ENCODE measurements at places on chromosomes 11 and 22.
A peak's percentile ranks its signal among the peaks of the same experiment; 100 is the strongest.

GRCh38 chr11:124198897-124199296 lies 15.8 kb downstream of the OR10D3 start:
- no peak for DNase-seq

DNA sequence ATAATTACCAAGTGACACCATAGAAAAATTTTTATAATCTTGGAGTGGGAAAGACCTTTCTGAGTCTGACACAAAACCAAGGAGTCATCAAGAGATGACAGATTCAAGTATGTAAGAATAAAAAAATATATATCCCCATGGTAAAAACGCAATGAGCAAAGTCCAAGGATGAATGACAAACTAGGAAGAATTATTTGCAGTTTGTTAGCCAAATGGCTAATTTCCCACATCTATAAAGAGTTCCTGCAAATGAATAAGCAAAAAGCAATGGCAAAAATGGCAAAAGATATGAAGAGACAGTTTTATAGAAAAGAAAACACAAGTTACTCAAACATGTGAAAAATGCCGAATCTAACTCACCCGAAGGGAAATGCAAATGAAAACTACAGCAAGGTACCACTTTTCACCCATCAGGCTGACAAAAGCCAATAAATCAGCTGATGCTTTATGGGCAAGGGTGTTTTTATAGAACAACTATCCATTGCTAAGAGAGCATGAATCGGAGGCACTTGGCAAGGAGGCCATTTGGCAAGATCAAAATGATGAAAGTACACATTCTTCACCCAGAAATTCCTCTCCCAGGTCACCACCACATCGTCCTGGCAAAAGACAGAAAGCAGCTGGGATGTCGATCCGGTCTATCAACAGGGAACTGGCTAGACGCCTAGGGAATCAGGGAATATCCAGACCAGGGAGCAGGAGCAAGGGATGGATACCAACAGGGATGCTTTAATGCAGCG lies 21.1 kb upstream of the KLHL35 start:
- DNase-seq: no peak

DNA sequence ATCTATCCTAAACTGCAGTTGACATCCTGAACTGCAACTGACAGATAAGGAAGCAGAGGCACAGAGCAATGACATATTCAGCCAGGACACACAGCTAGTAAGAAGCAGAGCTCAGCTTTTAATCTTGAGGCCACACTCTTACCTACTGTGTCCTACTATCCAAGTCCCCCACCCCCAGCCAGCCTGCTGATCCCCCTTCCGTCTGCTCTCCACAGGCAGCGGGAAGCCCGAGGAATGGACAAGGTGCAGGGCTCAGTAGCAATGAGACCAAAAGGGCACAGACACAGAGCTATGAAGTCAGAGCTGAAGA lies 4.3 kb downstream of the POLR3H start:
- DNase-seq: no peak

- DNase-seq: no peak
Measured at GRCh38 chr22:35914665-35915476, 113.8 kb downstream of the RBFOX2 start.

DNA sequence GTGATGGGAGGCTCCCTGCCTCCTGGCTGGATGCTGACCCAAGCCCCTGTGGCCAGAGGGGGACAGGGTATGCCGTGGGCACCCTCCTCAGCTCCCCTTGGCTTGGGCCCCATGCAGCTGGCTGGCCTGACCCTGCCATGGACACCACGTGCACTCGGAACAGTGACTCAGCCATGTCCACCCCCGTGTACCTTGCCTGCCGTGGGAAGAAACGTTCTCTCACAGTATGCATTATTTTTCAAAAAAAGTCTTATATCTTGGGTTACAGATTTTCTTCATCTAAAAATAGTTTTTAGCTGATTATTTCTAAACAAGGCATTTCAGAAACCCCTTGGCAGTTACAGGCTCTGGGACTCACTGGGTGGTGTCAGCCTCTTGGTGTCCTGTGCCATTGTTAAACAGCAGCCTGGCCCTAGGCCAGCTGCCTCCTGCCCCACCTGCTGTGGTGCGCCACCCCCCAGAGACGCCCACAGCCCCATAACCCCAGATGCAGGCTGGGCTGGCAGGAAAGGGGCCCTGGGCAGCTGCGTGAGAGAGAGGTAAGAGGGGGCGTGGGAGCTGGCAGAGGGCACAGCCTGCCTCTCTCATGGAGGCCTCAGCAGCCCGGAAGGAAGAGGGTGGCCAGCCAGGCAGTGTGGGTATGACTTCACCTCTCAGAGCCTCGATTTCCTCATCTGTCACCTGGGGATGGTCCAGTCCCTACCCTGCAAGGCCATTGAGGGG lies 99.8 kb downstream of the MORC2 start:
- no peak for DNase-seq

DNA sequence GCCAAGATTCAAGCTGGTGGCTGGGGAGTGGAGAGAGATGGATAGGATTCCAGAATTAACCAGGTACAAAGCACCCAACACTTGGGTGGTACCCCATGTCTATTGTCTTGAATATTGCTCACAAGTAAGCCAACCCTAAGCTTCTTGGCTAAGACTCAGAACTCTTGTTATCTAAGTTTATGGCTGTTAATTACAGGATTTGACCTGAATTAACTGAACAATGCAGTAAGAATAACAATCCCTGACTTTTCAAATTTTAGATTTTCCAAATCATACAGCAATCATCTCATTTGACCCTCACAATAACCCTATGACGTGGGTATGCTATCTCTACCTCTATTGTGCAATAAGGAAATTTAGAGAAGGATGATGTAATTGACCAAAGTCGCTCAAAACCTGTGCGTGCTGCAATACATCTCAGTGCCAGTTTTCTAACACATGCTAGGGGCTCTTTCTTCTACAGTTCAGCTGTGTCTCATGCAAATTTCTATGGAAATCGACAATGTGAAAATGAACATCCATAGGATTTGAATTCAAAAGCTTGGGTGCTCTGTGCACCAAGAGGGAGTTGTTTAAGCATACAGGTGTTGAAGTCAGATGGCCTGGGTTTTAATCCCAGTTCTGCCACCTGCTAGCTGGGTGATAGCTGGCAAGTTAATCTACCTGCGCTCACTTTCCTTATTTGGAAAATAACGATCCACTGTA lies 40.1 kb upstream of the APLNR start:
- no peak for DNase-seq

DNA sequence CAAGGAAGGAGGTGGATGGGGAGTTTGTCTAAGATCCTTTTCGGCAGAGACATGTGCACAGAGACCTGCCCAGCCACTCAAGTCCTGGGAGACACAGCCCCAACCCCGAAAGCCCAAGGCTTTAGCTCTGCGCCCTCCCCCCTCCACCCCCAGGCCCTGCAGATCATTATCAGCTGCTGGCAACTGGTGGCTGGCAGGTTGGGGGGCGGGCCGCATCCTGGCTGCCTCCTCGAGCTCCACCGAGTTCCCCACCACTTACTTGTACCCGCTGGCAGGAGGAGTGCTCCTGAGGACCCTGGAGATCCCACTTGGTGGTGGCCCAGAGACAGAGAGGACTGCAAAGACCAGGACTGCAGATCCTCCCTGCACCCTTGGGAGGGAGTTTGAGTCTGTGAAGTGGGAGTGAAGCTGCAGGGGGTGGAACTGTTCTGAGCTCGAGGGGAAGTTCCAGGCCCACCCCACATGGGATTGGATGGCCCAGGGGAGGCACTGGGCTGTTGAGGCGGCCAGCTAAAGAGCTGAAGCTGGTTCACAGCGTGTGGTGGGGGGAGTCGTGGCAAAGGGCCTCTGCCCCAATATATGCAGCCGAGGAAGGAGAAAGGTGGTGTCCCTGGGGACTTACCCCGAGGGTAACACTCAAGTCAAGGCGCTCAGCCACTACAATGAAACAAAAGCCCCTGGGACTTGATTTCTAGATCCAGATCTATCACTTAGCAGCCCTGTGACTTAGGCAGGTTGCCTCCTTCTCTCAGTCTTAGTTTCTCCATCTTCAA lies 19.9 kb upstream of the CCDC86 start:
- DNase-seq: no peak

DNA sequence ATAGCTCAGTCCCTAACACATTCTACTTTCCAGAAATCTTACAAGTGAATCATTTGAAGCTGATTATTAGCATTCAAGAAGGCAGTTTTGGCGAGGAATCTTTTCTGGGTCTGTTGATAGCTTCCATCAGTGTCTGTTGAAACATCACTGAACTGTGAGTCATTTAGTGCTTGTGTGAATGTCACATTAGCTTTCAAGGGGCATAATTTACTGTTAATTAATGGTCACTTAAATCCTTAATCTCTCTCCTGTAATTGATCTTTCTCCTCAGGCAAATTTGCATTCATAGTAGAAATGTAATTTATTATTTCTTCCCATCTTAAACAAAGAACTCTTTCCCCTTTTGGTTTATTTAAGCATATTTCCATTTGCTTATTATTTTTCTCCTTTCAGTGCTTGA lies 2.6 kb downstream of the HTR3B start:
- DNase-seq: no peak

GRCh38 chr11:3163241-3163981 lies 1.7 kb downstream of the OSBPL5 start:
- DNase-seq: no peak

- DNase-seq: no peak
Measured at GRCh38 chr11:67345247-67345919, 8.0 kb downstream of the POLD4 start.

DNA sequence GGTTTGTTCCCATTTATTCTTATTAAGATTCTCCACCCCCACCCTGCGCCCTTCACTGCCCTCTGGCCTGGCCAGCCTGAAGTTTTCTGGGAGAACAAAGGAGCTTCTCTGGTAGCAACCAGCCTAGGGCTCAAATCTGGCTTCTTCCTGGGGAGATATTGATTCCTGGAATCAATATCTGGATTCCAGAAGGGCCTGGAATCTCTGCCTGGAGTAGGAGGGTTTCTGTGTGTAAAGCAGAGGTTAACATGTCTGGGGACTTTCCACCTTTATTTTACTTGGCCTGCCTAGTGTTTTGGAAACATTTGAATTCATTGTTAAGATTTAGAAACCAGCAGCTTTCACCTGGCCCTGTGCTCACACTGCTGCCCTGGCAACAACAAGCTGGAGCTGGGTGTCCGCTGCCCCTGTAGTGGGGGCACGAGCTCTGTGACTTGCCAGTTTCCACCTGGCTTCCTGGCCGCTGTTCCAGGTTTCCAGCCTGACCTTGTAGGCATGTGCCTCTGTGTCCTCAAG lies 5.5 kb downstream of the C11orf91 start:
- no peak for DNase-seq

- no peak for DNase-seq
Measured at GRCh38 chr11:1896468-1896867, 4.8 kb upstream of the PRR33 start.

GRCh38 chr11:47791774-47792430 lies 24.8 kb upstream of the FNBP4 start:
- no peak for DNase-seq

DNA sequence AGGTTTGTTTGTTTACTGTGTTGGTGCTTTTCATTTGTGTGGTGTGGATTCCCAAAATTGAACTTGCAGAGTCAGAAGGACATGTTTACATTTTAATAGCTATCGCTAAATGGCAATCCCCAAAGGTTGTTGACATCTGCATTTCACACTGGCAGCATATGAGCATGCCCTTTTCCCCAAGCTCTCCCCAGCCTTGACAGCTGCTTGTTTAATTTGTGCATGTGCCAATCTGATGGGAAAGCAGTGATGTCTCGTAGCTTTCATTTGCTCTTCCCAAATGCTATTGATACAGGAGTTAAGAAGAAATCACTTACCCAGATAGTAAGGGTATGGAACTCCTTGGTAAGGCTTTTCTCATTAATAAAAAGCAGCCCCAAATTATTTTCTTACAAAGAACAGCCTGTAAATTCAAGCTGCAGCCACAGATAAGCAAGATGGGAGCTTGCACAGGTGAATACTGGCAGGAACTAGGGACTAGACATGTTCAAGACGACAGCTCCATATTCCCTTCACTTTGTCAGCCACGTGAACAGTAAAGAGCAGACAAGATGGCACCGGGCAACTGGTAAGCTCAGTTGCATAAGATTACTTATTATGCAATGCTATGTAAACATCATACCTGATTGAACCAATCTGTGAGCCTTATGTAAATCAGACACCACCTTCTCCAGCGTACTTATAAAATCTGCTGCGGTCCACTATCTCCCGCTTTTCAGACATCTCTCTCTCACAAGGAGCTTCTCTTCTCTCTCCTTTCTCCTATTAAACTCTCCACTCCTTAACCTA lies 87.4 kb downstream of the IGLL5 start:
- DNase-seq: no peak

DNA sequence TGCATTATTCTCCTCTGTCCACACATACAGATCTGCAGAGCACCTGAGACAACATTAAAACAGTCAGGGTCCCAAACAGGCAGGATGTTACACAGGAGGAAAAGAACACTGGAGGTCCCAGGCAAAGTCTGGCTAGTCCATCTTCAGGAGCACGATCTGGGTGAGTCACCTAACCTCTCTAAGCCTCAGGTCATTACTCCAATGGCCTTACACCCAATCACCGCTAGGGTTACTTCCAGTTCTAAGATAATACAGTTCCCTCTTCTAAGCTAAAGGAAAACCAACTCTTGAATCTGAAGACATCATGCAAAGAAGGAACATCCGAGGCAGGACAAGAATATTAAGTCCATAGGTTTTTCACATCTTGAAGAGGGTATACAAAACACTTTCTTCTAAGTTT lies 24.5 kb downstream of the ASCC2 start:
- no peak for DNase-seq

DNA sequence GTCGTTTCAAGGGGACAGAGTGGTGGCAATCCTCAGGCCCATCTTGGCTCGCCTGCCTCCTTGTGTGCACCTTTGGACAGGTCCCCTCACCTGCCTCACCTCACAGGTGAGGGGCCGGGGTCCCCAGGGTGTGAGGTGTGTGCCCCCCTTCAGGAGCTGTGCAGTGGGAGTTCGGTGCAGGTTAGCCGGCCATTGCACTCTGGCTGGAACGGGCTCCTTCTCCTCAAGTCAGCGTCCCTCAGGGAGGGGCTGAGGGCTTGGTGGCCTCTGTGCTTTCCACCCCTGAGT lies 269.1 kb downstream of the TBC1D22A start:
- no peak for DNase-seq

DNA sequence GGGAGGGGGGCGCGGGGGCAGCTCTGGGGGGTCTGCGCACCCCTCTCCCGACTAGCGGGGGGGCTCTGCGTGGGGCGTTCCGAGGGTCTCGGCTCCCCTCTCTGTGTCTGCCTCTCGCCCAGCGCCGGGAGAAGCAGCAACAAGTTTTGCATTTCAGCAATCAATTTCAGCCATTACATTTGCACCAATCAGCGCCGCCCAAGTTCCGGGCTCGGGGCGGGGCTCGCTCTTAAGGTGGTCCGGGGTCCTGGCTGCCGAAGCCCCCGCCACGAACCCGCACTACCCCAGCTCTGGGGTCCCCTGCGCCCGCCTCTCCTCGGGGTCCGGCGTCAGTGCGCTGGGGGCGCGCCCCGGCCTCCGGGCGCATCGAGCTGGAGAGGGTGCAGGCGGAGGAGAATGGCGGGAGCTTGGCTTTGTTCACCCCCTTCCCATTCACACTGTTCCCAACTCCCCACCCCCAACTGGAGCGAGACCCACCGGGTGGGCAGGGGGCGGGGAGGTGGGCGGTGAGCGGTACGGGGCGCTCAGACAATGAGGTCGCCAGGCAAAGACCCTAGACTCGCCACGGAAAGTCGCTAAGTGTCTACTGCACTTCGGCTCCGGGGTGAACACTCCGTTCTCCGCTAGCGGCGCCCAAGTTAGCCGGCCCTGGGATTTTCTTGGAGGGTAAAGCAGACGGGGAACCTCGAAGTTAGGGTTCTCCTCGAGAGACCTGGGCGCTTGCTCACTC lies at the start of gene MN1:
MN1 (minus strand) TSS at position 141 of the 730 bp plus-strand sequence. CDS start 1,213 bp downstream, outside the sequence.
- DNase-seq: peak; percentile 60
